ENCODE measurements at places on chromosomes 3 and 15.

DNA sequence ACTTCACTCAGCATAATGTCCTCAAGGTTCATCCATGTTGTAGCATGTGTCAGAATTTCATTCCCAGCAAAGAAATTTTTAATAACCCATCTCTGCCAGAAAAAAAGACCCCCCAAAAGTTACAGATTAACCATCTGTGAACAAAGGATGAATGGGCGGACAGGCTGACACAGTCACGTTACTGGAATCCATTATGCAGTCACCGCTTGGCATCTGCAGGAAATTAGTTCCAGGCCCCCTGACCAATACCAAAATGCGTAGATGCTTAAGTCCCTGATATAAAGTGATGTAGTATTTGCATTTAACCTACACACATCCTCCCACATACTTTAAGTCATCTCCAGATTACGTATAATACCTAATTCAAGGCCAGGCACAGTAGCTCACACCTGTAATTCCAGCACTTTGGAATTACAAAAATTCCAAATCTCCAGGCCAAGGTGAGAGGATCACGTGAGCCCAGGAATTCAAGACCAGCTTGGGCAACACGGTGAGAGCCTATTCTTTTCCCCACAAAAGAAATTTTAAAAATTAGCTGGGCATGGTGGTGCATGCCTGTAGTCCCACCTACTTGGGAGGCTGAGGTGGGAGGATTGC is 1.5 kb upstream of the SLC12A8 start:
- no peak for DNase-seq

DNA sequence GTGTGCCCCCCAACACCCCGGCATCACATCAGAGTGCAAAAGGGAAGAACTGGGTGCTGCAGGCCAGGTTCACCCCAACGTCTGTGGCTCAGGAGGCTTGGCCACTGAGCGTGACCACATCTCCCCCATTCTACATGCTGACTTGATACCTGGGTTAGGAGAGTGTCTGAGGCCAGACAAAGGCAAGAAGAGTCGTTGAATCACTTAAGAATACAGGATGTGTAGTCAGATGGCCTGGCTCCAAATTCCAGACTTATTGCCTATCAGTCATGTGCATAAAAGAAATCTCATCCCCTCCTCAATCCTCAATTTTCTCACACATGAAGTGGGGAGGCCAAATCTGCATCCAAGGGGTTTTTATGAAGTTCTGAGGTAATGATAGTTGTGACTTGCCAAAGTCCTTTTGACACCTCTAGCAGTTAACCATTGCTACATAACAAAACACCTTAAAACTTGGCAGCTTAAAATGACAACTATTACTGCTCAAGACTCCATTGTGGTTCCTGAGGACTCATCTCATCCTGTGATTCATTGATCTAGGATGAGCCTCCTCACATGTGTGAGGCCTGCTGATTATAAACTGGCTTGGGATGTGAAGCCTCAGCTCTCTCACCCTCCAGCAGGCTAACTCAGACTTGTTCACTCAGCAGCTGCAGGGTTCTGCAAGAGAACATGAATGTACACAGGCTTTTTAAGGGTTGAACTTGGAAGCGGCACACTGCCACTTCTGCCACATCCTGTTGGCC is 138.8 kb upstream of the TLE3 start:
- DNase-seq = no peak

GRCh38 chr3:85142626-85143025 is 183.8 kb downstream of the CADM2 start:
- no peak for DNase-seq

DNA sequence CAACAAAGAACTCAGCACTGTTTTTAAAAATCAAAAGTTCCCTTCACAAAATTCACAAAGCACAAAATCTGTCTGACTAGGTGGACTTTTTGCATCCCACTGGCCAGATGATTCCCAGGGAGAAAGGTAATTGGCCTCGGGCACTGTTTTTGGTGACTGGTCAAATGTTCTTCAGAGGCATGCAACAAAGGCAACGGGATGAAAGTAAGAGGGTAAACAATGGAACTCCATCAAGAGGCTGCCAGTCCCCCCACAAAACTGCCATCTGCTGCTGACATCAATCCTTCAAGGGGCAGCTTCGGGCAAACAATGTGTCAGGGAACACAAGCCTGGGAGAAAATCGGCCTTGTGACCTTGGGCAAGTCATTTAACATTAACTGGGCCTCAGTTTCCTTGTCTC is 3.3 kb downstream of the SRGAP3 start:
- no peak for DNase-seq

All from NCI-H1105 (cell line).